Osteoblast (primary cell): ENCODE measurements at places on chromosomes 1 and 21. TPM values are rescaled to one million over a fixed set of nuclear protein-coding genes. Genes with fewer than 3 reads are reported as not detected.

WNT3A gene
- not detected in 2 replicates for total RNA-seq

HSD11B1 gene
- 0.88 and 1.8 TPM in 2 replicates for total RNA-seq

MROH9 gene
- total RNA-seq, result under 0.01 and 0.88 TPM in 2 replicates

GBP3 gene
- 22.4 and 39.1 TPM in 2 replicates for total RNA-seq

DUSP12 gene
- 20.6 and 32.1 TPM in 2 replicates for total RNA-seq

ASPM gene
- 5.1 and 5.6 TPM in 2 replicates for total RNA-seq

TDRD10 gene
- not detected in 2 replicates for total RNA-seq

DNA sequence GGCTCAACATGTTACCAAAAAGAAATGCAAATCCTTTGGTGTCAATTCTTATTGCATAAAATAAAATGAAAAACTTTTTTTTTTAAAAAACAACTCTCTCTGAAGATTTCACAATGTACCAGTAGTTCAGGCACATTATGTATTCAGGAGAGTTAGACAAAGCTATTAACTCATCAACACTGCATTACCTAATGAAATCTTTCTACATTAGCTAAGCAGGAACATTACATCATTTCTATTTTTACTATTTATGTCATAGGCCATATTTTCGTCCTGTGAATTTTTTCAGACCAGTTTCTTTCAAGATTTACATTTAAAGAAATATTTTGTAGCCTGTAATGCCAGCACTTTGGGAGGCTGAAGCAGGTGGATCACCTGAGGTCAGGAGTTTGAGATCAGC is 366.2 kb downstream of the USH2A start:
- DNase-seq, result no peak

GRCh38 chr1:56964349-56965017 is 1.3 kb downstream of the C8B start:
- DNase-seq, result no peak

GRCh38 chr1:67209521-67209920 is 43.3 kb downstream of the IL23R start:
- no peak for DNase-seq

DNA sequence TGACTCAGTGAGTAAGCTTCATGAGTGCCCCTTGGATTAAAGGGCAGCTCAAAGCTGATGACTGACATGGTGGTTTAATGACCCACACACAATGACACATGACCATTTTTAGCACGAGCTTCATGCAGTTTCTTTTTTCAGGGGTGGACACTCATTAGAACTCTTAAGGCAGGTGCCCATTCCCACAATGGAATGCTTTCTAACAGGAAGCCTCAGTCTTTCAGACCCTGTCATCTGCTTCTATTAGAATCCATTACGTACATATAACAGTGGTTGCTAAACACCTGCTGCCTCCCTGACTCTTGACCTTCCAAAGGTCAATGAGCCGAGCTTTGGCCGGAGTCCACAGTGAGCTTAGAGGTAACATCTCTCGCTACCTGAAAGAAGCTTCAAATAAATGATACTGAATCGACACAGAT is 27.4 kb downstream of the AKNAD1 start:
- DNase-seq, result no peak

- peak; percentile 91 for DNase-seq
Observed at GRCh38 chr1:9129266-9130041, 552 bp upstream of the GPR157 start.

DNA sequence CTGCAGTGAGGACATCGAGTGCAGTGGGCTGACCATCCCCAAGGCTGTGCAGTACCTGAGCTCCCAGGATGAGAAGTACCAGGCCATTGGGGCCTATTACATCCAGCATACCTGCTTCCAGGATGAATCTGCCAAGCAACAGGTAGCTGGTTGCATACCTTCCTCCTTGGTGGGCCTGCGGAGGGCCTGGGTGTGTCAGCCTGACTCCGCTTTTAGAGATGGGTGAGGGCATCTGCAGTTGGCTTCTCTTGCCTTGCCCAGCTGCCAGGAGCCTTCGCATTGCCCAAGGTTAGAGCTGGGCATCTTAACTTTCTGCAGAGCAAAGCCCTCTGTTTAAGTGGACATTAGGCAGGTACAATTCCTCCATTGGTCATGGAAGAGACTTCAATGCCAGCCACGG is 33.2 kb downstream of the PKP1 start:
- no peak for DNase-seq

- no peak for DNase-seq
Observed at GRCh38 chr1:75166821-75167220, 32.6 kb downstream of the LHX8 start.

DNA sequence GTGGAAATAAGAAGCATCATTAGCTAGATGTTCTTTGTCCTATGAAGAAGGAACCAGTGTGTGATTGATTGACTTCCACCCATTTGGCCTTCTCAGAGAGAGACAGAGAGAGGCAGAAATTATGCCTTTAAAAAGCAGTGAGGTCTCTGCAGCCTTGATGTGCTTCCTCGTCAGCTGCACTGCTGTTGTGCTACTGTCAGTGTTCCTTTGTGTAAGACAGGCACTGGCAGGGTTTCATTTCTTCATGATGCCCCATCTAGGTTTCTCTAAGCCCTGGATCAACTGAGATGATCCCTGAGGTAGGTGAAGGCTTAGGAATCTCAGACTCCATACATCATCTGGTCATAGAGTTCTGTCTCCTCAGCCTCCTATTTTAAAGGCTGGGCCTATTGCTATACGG is 34.9 kb downstream of the GPR3 start:
- DNase-seq, result no peak

DNA sequence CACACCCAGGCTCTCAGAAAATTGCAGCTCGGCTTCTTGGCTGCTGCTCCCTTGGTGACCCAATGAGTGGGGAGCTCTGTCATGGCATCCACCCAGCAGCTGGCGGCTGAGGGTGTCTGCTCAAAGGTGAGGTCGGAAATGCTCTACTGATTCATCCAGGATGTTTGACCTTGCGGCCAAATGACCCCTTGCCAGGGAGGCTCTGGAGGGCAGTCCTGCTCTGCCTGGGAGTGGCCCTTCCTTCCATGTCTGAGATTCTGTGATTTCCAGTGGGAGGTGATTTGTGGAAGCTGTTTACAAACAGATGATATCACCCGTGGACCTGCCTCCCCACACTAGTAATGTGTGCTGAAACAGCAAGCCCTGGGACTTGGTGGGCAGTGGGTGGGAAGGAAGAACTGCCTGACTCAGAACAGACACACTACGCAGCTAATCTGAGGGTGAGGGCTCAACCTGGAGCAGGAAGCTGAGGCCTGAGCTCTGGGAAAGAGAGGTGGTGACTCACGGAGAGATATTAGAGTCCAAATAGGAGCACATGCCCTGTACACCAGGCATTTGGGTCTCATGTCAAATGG is 3.0 kb downstream of the CRCT1 start:
- DNase-seq, result peak; percentile 42

- DNase-seq, result no peak
Observed at GRCh38 chr1:154686507-154686906, 78.5 kb upstream of the ADAR start.

DNA sequence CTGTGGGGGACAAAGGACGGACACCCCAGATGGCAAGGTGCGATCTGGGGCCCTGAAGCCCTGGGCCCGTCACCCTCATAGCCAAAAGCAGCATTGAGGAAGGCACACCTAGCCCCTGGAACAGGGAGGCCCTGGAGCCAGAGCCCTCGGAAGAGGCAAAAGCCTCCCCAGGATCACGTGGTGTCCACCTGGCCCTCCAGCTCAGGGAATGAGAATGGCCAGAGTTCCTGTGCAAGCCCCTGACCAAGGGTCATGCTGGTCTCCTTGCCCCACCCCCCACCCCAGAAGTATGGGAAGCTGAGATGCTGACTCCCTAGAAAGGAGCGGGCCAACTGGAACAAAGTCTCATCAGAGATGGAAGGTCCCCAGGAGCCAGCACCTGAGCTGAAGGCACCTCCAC is 1.0 kb upstream of the PDZK1IP1 start:
- no peak for DNase-seq

GRCh38 chr1:107443027-107443426 is 302.2 kb downstream of the NTNG1 start:
- DNase-seq, result no peak
